ENCODE measurements at places on chromosomes 7 and 10.

DNA sequence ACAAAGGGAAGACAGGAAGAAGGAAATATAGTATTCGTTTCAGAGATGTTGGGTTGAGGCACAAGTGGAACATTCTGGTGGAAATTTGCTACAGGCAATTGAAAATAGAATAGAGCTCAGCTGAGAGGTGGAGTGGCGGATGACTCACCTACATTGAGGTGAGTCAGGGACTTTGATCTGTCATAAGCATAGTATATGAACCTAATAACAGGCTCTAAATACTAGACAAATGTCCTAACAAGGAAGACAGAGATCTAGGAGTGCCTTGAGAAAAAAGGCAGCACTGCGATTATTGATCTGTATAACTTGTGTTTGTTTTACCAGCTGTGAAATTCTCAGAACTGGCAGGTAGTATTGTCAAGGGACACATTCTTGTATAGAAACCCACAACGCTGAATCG lies 907 bp upstream of the IFRD1 start:
- no peak for DNase-seq

GRCh38 chr7:556837-557557 lies 37.4 kb upstream of the PDGFA start:
- DNase-seq, result no peak

DNA sequence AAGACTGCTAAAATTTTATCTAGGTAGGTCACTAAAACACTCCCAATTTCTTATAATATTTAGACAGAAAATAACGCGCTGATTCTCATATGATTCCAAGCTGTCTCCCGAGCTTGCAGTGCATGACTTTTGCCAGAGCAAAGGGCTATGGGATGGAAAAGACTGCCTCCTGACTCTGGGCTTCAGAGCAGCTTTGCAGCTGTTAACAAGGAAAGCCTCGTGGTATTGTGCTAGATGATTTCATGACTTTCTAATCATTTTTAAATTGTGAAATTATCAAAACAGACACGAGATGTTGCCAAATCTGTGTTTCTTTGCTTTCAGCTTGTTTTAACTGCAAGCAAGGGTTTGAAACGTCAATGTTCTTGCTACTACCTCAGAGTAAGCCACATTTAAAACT lies 238.3 kb downstream of the AGMO start:
- no peak for DNase-seq

GRCh38 chr7:151481650-151482505 lies 37.8 kb downstream of the RHEB start:
- DNase-seq, result no peak

- DNase-seq, result no peak
These were observed 134.7 kb downstream of the ADAM12 start for GRCh38 chr10:126253611-126253998.

DNA sequence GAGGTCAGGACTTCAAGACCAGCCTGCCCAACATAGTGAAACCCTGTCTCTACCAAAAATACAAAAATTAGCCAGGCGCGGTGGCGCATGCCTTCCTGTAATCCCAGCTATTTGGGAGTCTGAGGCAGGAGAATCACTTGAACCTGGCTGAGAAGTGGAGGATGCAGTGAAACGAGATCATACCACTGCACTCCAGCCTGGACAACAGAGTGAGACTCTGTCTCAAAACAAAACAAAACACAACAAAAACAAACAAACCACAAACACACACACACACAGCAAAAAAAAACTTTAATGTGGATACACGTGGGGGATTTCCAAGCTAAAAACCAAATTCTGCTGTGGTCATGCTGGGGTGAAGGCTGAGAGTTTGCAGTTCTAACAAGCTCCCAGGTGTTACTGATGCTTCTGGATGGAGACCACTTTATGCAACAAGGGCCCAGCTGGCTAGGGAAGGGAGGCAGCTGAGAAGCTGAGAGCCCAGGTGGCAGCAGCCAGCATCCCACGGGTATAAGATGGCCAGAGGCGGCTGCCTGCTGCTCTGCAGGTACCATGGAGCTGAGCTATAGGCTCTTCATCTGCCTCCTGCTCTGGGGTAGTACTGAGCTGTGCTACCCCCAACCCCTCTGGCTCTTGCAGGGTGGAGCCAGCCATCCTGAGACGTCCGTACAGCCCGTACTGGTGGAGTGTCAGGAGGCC lies at the start of gene ZP3:
TSS of gene ZP3 (plus strand) at position 538 of the 699 bp plus-strand sequence. CDS start at position 553, 15 bp downstream.
- no peak for DNase-seq

DNA sequence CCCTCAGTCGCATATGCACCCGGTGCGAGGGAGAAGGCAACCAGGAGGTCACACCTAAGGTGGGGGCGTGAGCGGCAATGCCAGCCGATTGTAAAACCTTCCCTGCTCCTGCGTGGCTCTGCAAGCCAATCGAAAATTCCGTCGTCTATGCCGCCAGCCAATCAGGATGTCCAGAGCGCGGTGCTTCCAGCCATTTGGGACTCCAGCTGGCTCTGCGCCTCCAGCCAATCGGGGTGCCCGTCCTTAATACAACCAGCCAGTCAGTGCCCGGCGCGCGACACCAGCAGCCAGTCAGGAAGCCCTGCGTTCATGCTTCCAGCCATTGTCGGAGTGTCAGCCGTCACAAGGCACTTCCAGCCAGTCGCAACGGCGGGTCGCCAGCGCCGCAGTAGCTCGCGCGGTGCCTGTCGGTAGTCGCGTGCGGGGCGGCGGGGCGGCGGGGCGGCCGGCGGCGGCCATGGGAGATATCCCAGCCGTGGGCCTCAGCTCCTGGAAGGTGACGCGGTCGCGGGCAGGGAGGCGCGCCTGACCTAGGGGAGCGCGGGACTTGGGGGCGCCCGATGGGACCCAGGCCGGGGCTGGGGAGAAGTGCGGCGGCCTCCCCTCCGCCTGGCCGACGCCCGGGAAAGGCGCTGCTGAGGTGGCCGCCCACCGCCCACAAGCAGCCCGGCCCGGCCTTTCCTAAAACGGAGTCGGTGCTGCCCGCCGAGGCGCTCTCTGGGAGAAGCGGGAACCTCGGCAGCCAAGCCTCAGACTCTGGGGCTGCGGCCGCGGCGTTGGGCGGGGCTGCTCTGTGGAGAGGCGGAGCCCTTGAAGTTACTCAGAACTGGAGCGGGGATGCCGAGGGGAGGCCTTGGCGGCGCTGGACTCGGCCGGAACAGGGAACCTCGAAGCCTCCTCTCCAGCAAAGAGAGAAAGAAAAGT lies at the start of gene AKR1E2:
TSS of gene AKR1E2 (plus strand) at position 340 of the 924 bp plus-strand sequence. CDS start at position 458, 118 bp downstream.
- DNase-seq, result peak; percentile 82

DNA sequence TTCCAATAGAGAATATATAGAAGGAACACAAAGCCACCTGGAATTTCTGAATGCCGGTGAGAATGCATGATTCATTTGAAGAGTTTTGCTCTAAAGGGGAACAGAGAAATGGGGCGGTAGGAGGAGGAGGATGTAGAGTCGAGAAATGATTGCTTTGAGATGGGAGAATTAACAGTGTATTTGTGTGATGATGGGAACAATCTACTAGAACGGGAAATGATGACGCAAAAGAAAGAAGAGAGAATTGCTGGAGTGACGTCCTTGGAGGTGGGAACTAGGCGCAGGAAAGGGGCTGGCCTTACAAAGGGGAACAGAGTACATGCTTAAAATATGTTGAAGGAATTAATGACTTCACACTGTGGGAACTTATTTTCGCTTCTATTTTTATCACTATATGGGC lies 188.1 kb downstream of the SDHAF3 start:
- no peak for DNase-seq

GRCh38 chr10:63114031-63114814 lies 18.9 kb upstream of the NRBF2 start:
- DNase-seq, result no peak

Data from WTC11 (cell line).